ENCODE measurements at places on chromosomes 12 and 14. TPM values are rescaled to one million over a fixed set of nuclear protein-coding genes. Genes with fewer than 3 reads are reported as not detected.

- no peak for DNase-seq
- no peaks in the 10 kb centered on the region for H3K27me3 ChIP-seq
- H3K4me3 ChIP-seq: no peak overlapping the region
- no peaks in the 10 kb centered on the region for H3K36me3 ChIP-seq
These were observed 25.6 kb downstream of the SLC38A4 start for GRCh38 chr12:46800160-46800559.

DNA sequence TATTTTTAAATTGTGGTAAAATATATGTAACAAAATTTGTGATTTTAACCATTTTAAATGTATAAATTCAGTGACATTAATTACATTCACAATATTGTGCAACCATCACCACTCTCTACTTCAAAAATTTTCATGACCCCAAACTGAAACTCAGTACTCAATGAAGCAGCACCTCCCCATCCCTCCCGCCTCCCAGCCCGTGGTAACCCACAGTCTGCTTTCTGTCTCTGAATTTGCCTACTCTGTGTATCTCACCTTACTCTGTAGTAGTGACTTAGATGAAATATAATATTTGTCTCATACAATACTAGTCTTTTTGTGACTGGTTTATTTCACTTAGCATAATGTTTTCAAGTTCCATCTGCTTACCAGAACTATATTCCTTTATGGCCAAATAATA is 36.2 kb downstream of the EML1 start:
- DNase-seq: no peak
- H3K4me3 ChIP-seq: no peak overlapping the region
- no peaks in the 10 kb centered on the region for H3K4me1 ChIP-seq
- H3K36me3 ChIP-seq: no peaks in the 10 kb centered on the region
- no peak overlapping the region for H3K27ac ChIP-seq

DNA sequence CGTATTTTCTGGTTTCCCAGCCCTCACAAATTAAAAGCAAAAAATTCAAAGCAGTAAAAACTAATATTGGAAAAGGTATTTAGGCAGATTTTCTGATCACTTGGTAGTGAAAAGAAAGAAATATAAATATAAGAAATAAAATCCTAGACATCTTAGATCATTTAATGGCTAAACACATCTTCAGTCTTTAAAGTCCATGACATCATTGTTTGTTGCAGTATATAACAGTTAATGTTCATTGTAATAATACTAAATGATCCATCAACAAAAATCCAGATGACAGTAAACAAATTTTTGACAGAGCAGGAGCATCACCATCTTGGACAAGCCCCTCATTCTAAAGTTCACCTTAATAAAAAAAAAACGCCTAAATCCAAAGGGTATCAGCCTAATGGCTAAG is 29.2 kb upstream of the CAPRIN2 start:
- no peaks in the 10 kb centered on the region for H3K27me3 ChIP-seq
- no peak for DNase-seq
- no peaks in the 10 kb centered on the region for H3K4me1 ChIP-seq
- no peaks in the 10 kb centered on the region for H3K36me3 ChIP-seq

GRCh38 chr12:24791622-24792021 is 157.3 kb downstream of the BCAT1 start:
- H3K36me3 ChIP-seq: no peaks in the 10 kb centered on the region
- no peak overlapping the region for H3K4me3 ChIP-seq
- H3K4me1 ChIP-seq: no peaks in the 10 kb centered on the region
- no peak for DNase-seq

DNA sequence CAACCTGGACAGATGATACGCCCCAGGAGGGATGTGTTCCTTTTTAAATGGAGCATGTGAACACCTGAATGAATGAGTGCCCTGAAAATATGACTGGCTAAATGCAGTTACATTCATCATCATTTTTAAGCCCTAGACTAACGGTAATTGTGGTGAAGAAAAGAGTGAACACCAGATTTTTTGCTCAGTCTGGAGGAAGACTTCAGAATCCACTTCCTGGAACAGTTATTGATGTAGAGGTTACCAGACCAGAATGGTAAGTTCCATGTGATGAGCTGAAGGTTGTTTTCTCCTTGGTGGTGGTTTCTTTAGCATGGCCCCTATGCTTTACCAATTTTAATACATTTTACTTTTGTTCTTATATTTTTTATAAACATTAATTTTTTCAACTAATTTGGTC is 29.3 kb downstream of the PIWIL1 start:
- H3K27ac ChIP-seq: no peak overlapping the region
- no peak for DNase-seq
- H3K36me3 ChIP-seq: no peaks in the 10 kb centered on the region
- H3K27me3 ChIP-seq: no peaks in the 10 kb centered on the region
- no peaks in the 10 kb centered on the region for H3K4me1 ChIP-seq

DNA sequence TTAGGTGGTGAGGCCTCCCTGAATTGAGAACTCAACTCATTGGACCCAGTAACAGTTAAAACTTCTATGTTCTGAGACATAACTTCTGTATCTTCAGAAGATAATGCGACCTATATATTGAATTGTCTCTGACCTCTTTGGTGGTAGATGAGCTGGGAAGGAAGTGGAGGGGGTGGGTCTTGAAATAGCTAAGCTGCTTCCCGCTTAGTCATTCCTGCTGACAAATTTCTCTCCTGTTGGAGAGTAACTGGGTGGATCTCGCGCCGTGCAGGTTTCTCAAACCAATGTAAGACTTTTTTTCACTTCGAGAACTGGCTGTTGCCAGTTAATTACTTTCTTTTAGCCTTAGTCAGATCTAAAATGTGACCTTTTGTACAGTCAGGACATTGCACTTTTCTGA is 100.8 kb downstream of the PPHLN1 start:
- no peak overlapping the region for H3K27ac ChIP-seq
- H3K4me1 ChIP-seq: no peaks in the 10 kb centered on the region
- no peak for DNase-seq
- H3K36me3 ChIP-seq: no peaks in the 10 kb centered on the region
- H3K27me3 ChIP-seq: no peaks in the 10 kb centered on the region

DNA sequence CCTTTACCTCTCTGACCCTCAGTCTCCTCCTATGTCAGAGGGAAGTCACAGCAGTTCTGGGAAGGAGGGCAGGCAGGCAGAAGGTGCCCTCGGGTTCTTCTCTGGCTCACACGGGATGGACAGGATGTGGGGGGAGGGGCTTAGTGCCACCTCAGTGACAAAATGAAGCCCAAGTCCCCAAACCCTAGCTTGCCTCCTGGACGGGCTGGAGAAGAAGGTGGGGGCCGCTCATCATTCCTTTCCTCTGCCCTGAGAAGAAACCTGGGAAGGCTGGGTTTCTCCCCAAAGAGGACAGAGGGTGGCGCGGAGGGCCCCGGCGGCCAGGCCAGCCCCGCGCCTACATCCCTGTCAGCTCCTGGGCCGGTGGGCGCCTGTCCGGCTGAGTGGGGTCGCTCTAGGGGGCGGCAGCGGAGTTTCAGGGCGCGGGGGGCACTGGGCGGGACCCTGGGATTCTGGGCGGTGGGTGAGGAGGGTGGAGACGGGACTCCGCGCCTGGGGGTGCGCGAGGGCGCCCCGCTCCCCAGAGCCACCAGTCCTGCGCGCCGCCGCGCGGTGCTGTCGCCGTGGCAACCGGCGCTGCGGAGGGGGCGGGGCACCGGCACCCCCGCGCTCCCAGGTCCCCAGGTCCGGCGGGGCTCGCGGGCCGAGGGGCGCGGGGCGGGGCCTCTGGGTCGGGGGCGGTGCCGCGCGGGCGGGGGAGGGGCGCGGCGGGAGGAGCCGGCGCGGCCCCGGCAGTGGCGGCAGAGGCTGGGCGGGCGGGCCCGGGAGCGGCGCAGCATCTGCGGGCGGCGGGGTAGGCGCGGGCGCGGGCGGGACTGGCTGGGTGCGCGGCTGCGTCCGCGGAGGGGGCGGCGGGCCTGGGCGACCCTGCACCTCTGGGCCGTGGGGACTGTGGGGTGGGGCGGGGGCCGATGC is at the start of gene TMEM121:
Gene TMEM121, plus strand, starts transcription at position 723 of the 915 bp plus-strand sequence. CDS start 2,252 bp downstream, outside the sequence.
- H3K36me3 ChIP-seq: no peaks in the 10 kb centered on the region
- DNase-seq: peak; percentile 35
- H3K4me1 ChIP-seq: peaks cover 32% of the 10 kb centered on the region
- no peak within 1 kb of the TSS for H3K27ac ChIP-seq
- H3K4me3 ChIP-seq: peak within 1 kb of the TSS; percentile 66
- peaks cover 18% of the 10 kb centered on the region for H3K27me3 ChIP-seq

- no peaks in the 10 kb centered on the region for H3K36me3 ChIP-seq
- no peak for DNase-seq
- H3K4me1 ChIP-seq: no peaks in the 10 kb centered on the region
- H3K4me3 ChIP-seq: no peak overlapping the region
- H3K27me3 ChIP-seq: no peaks in the 10 kb centered on the region
- no peak overlapping the region for H3K27ac ChIP-seq
These were observed 290.4 kb upstream of the RTL1 start for GRCh38 chr14:101193845-101194372.

DNA sequence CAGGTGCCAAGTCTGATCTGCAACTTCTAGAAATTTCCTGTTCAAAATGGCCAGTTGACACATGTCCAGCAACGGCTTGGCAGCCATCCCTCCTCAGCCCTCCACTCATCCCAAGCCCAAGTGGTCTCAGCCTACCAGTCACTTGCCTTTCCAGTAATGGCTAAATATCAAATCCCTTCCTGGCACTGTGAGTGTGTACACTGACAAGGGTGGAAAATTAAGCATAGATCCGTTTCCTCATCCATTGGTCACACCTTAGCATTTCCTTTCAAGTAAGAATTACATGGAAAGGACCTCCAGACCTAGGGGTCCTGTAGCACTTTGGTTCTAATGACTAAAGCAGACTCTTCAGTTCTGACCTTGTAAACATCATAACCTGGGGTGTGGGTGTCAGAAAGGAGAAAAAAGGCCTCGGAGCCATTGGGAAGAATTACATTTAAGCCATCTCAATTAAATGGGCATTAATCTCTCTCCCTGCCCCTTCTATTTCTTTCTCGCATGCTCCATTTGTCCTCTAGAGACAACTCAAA is 15.4 kb downstream of the LLPH start:
- H3K27ac ChIP-seq: no peak overlapping the region
- H3K4me1 ChIP-seq: no peaks in the 10 kb centered on the region
- no peaks in the 10 kb centered on the region for H3K36me3 ChIP-seq
- no peak overlapping the region for H3K4me3 ChIP-seq
- no peak for DNase-seq
- no peaks in the 10 kb centered on the region for H3K27me3 ChIP-seq

GRCh38 chr12:752695-753610 is 574 bp downstream of the WNK1 start:
- DNase-seq: peak; percentile 66
- H3K27me3 ChIP-seq: no peaks in the 10 kb centered on the region
- no peaks in the 10 kb centered on the region for H3K36me3 ChIP-seq
- H3K4me1 ChIP-seq: peaks cover 21% of the 10 kb centered on the region

DNA sequence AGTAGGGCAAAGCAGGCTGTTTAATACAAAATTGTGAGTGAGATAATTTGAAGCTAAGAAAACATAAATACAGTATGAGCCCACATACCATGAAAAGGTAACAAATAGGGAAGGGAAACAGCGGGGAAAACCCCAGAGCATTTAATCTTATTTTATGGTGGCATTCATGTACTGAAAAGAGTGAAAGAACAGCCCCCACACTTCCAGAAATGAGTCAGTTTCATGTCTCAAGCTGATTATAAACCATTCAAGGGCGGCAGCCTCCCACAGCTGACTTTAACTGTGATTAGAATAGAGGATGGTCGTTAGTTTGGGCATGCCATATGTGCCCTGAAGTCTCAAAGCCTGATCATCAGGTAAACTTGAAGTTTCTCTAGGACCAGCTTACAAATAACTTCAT is 64.5 kb downstream of the FOXG1 start:
- no peak overlapping the region for H3K27ac ChIP-seq
- no peaks in the 10 kb centered on the region for H3K27me3 ChIP-seq
- H3K36me3 ChIP-seq: no peaks in the 10 kb centered on the region
- no peak for DNase-seq

- H3K4me1 ChIP-seq: no peaks in the 10 kb centered on the region
- no peaks in the 10 kb centered on the region for H3K27me3 ChIP-seq
- H3K27ac ChIP-seq: no peak overlapping the region
- DNase-seq: no peak
These were observed 149.3 kb downstream of the DPF3 start for GRCh38 chr14:72744416-72745120.

- H3K27ac ChIP-seq: no peak overlapping the region
- no peak overlapping the region for H3K4me3 ChIP-seq
- H3K27me3 ChIP-seq: no peaks in the 10 kb centered on the region
- H3K36me3 ChIP-seq: no peaks in the 10 kb centered on the region
- DNase-seq: no peak
These were observed 67.0 kb downstream of the RBM19 start for GRCh38 chr12:113899042-113899560.

GRCh38 chr12:18640321-18640955 is 97.4 kb downstream of the PLCZ1 start:
- no peaks in the 10 kb centered on the region for H3K4me1 ChIP-seq
- H3K27me3 ChIP-seq: no peaks in the 10 kb centered on the region
- H3K4me3 ChIP-seq: no peak overlapping the region

DNA sequence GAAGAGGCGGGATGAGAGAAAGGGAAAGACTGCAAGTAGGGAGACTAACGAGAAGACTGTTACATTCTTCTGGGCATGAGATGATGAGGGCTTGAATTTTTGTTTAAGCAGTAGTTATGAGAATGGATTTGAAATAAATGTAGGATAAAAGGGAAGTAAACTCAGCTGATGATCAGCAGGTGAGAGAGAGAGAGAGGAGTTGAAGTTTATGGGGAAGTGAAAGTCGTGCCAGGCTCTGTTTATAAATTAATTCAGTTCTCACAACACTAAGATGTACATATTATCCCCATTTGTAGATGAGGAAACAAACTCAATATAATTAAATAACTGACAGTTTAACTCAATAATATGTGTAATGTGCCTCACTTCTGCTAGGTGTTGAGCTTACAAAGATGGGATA is 170.0 kb upstream of the RMST start:
- no peaks in the 10 kb centered on the region for H3K27me3 ChIP-seq
- DNase-seq: no peak
- H3K27ac ChIP-seq: no peak overlapping the region
- H3K4me1 ChIP-seq: no peaks in the 10 kb centered on the region
- no peak overlapping the region for H3K4me3 ChIP-seq

- H3K27ac ChIP-seq: peak overlapping the region; percentile 93
- DNase-seq: no peak
- H3K27me3 ChIP-seq: no peaks in the 10 kb centered on the region
- H3K4me3 ChIP-seq: no peak overlapping the region
- peaks cover 22% of the 10 kb centered on the region for H3K4me1 ChIP-seq
- peaks cover 23% of the 10 kb centered on the region for H3K36me3 ChIP-seq
These were observed 1.0 kb downstream of the WBP11 start for GRCh38 chr12:14802247-14802646.

GRCh38 chr12:132727091-132727794 is 16.6 kb downstream of the PGAM5 start:
- peaks cover 79% of the 10 kb centered on the region for H3K36me3 ChIP-seq
- H3K27ac ChIP-seq: no peak overlapping the region
- DNase-seq: no peak

GRCh38 chr14:70177081-70177800 is 11.5 kb downstream of the SLC8A3 start:
- no peak overlapping the region for H3K4me3 ChIP-seq
- H3K4me1 ChIP-seq: no peaks in the 10 kb centered on the region
- H3K36me3 ChIP-seq: no peaks in the 10 kb centered on the region
- H3K27me3 ChIP-seq: no peaks in the 10 kb centered on the region
- no peak for DNase-seq

Gene SYNDIG1L
- not detected for total RNA-seq

Gene PTMS
- total RNA-seq: 95.8 TPM

Gene GARIN6
- not detected for total RNA-seq

Gene TAC3
- 0.46 TPM for total RNA-seq

Gene TAS2R46
- total RNA-seq: 3.4 TPM

Gene PROX2
- not detected for total RNA-seq

Gene DPY19L2
- total RNA-seq: 21.5 TPM

Gene KCNK13
- 2.7 TPM for total RNA-seq

Gene RPGRIP1
- total RNA-seq: 1.6 TPM

Gene TMEM132C
- 3.4 TPM for total RNA-seq

Gene WIF1
- total RNA-seq: not detected
